ENCODE measurements at places on chromosomes 7 and 10. TPM values are rescaled to one million over a fixed set of nuclear protein-coding genes. Genes with fewer than 3 reads are reported as not detected.

DNA sequence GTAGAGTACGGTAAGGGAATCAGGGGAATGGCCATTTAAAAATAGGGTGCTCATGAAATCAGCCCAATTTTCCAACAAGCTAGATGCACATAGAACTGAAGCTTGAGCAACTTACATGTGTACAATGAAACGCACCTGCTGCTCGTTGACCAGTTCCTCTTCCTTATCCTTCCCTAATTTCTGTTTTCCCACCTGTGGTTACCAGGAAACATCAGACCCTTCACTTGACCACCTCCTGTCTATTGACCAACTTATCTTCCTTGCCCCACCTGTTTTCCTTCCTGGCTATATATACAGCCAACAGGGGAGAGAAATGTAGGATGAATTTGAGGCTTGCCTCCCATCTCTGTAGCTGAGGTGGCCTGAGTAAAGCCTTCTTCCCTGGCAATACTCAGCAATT lies 37.8 kb upstream of the RAPGEF5 start:
- DNase-seq: no peak

ARID5B gene
- 56.9 TPM for polyA plus RNA-seq

GRCh38 chr7:35185908-35186731 lies 67.8 kb downstream of the TBX20 start:
- DNase-seq: no peak

DNA sequence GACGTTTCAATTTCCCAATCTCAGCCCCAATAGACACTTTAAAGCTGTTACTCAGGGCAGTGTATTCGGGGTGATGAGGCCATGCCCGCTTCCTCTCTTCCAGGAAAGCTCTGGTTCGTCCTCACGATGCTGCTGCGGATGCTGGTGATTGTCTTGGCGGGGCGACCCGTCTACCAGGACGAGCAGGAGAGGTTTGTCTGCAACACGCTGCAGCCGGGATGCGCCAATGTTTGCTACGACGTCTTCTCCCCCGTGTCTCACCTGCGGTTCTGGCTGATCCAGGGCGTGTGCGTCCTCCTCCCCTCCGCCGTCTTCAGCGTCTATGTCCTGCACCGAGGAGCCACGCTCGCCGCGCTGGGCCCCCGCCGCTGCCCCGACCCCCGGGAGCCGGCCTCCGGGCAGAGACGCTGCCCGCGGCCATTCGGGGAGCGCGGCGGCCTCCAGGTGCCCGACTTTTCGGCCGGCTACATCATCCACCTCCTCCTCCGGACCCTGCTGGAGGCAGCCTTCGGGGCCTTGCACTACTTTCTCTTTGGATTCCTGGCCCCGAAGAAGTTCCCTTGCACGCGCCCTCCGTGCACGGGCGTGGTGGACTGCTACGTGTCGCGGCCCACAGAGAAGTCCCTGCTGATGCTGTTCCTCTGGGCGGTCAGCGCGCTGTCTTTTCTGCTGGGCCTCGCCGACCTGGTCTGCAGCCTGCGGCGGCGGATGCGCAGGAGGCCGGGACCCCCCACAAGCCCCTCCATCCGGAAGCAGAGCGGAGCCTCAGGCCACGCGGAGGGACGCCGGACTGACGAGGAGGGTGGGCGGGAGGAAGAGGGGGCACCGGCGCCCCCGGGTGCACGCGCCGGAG lies 2.6 kb downstream of the GJD4 start:
- DNase-seq: no peak

- DNase-seq: no peak
Measured at GRCh38 chr7:24907311-24907886, 72.6 kb downstream of the OSBPL3 start.

DNA sequence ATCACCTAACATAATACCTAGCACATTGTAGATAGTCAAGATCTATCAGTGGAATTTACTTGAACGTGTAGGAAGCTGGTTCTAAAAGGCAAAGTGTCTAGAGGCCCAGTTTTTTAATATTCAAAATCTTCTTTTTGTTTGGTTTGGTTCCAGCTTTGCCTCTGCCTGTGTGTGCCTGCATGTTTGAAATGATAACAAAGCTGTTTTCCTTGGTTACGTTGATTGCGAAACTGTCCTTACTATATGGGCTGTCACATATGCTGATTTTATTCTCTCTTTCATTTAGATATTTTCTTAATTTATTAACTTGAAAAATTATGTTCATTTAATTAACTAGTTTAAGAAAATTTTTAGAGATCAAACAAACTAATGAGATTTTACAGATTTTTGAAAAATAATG lies 237.3 kb downstream of the SEMA3A start:
- DNase-seq: no peak

GRCh38 chr10:88586462-88586861 lies at the start of gene LIPJ:
TSS of gene LIPJ (plus strand) at chr10:88586762. CDS start at chr10:88590688, 3,926 bp downstream.
- no peak for DNase-seq

- no peak for DNase-seq
Measured at GRCh38 chr10:66321723-66322665, 603.8 kb upstream of the LRRTM3 start.

DNA sequence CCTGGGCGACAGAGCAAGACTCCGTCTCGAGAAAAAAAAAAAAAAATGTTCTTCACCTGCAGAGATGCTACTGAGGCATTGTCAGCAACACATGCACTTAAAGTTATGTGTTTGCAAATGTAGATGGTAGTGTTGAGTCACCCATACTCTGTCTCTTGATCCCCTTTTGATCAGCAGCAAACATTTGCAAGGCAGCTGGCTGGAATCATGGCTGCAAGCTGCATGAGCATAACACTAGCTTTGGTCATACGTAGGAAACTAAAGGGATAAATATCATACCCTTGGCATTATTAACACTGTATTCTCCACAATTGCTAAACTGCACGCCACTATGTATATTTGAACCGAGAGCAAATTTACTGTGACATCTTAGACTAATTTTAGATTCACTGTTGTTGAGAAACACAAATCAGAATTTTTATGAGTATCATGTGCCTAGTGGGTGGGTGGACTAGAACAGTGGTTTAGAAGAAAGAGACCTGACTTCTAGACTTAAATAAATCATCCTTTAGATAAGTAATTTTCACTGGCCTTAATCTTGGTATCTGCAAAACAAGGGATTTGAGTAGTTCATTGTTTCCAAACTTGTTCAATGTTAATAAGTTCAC lies 229.3 kb upstream of the MEOX2 start:
- DNase-seq: no peak

COL17A1 gene
- polyA plus RNA-seq: 0.29 TPM

DNA sequence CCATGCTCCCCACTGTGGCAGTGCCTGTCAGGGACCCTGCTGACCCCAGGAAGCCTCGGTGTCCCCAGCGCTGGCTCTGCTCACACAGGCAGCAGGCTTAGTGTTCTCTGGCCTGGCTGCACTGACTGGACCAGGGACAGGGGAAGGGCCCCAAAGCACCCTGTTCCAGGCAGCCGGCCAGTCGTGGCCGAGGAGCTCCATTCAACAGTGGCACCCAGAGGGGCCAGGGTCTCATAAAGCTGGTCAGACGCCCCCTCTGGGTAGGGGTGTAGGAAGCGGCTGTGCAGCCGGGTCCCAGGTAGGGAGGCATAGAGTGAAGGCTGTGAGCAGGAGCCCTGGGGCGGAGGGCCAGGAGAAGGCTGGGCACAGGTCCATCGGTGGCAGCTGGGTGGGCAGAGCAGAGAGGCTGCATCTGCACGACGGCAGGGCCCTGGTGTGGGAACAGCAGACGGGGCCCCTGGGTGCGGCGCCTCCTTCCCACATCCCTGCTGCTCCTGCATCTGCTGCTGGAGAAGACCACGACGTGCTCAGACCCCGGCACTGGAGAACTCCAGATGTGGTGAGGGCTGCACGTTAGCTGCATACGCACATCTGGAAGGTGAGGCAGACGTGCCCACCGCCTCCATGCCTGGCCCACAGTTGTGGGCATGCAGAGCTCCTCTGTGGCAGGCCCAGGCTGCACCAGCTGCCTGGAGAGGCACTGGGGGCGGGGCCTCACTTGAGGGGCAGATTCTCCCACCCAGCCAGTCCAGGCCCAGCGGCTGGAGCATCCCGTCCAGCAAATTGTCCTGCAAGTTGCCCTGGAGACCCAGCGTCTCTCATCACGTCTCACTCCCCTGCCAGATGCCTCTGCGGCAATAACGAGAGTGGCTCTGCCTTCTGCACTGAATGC lies 25.1 kb downstream of the MNX1 start:
- DNase-seq: no peak

TRIL gene
- polyA plus RNA-seq: 50.9 TPM

AZGP1 gene
- 71.9 TPM for polyA plus RNA-seq

GRCh38 chr7:89837515-89837914 lies 316.8 kb upstream of the STEAP1 start:
- DNase-seq: no peak

DNA sequence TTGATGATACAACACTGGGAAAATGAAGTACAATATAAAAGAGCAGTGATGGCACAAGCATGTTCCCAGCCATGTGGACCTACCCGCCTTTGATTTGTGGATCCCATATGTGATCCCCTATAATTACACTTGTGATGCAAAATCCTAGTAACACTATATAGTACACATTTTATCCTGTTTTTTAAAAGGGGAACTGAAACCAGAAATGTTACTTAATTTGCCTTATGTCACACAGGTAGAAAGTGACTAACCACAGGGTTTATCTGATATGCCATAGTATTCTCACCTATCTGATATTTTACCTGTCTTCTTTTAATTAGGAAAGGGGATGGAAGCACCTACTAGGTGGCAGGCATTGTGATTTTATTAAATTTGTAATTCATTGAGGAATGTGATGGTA lies 35.0 kb downstream of the ARMC3 start:
- no peak for DNase-seq
